ENCODE measurements at places on chromosomes 6 and 20.

GRCh38 chr6:165455488-165455887, 146.1 kb upstream of the C6orf118 start:
- DNase-seq = no peak

GRCh38 chr6:89314692-89315091, 407 bp downstream of the GABRR2 start:
- no peak for DNase-seq

- DNase-seq = no peak
These were observed 162.4 kb upstream of the KCNG1 start for GRCh38 chr20:51185277-51185676.

GRCh38 chr6:37381579-37381978, 27.8 kb downstream of the RNF8 start:
- no peak for DNase-seq

- no peak for DNase-seq
These were observed 31.8 kb downstream of the TREML1 start for GRCh38 chr6:41122373-41122772.

DNA sequence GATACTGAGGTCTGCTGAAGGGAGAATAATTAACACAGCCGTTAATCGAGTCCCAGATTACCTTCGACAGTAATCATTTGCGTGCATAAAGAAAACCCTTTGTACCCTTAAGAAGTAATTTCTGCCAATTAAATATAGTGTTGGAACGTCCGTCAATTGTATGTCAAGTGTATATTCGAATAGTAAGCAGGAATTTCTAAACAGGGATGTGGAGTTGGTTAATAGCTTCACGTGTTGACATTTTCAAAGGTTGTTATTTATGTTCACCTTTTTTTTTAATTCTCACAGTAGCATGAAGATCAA, 798 bp upstream of the SNAP91 start:
- DNase-seq = no peak

DNA sequence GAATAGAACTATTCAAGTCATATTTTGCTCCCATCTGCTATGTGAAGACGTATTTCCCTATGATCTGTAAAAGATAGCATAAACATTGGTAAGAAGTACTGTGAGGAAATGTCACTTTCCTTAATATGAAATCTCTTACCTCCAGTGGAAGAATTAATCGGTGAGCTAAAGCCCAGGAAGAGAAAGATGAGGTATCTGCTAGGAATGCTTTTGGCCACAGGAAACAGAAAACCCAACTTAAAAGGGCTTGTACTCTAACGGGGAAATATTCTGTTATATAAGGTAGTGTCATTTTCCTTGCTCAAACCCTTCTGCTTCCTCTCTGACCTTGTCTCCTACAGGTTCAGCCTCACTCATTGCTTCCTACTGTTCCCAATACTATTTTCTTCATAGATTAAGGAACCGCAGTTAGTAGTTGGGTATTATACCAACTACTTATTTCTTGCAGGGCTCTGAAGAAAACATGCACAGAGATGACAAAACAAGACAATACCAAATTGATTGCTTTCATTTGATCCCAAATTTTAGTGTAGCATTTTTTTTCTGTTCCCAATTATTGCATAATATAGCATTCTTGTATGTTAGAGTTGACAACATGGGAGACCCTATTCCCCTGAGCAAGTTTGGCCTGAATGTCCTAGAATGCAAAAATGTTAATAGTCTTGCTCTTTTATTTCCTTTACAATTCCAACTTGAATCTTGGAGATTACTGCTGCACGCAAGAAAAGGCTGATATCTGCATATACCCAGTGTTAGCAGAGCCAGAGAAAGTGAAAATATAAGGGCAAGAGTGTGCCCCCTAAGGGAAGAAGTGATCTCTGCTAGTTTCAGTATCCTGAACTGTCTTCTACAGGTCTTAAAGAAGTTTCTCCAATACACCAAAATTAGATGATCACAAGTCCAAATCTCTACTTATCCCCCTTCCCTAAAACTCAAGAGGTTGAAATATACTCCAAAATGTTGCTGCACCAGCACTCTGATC, 65.3 kb downstream of the AFG1L start:
- DNase-seq = no peak

Data from stimulated activated CD8-positive, alpha-beta memory T cell treated with anti-CD3 and anti-CD28 coated beads, Interleukin-7, amount 100 ng/mL, for 1 hour (primary cell).